ENCODE measurements at places on chromosomes 1 and 21. TPM values are rescaled to one million over a fixed set of nuclear protein-coding genes. Genes with fewer than 3 reads are reported as not detected.

DNA sequence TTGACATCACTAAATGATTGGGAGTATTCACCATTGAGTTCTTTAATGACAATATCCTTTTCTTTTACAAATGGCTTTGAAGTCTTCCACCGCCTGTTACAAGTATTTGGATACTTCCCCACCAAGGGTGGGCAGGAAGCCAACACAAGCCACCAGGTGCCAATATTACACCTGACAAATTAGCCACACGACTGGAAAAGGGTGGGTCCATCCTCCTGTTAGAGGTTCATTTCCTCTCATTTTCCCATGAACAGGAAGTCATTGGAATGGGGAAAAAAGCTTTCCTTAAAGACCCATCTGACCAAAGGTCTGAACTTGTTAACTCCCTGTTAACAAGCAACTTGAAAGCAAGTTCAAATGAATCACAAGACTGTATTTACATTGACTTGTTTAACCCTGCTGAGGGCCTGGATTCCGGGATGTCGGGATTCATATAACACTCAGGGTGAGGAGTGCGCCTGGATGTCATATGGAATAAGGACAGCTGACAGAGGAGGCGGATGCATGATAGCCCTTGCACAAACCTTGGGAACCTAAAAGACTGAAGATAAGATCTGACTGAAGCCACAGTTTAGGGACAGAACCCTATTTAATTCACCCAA lies 40.5 kb upstream of the PROX1 start:
- H3K27me3 ChIP-seq: no peaks in the 10 kb centered on the region
- H3K36me3 ChIP-seq: no peaks in the 10 kb centered on the region
- no peak for DNase-seq
- no peak overlapping the region for H3K4me3 ChIP-seq
- H3K27ac ChIP-seq: no peak overlapping the region

GRCh38 chr1:65985393-65986066 lies 192.8 kb downstream of the PDE4B start:
- H3K4me1 ChIP-seq: no peaks in the 10 kb centered on the region
- no peak overlapping the region for H3K27ac ChIP-seq
- no peak overlapping the region for H3K4me3 ChIP-seq
- DNase-seq: no peak

GRCh38 chr1:22884806-22885530 lies 87.7 kb downstream of the LACTBL1 start:
- no peak for DNase-seq
- H3K27ac ChIP-seq: no peak overlapping the region
- H3K4me1 ChIP-seq: no peaks in the 10 kb centered on the region
- H3K27me3 ChIP-seq: no peaks in the 10 kb centered on the region

RPE65 gene
- total RNA-seq: not detected
